ENCODE measurements at places on chromosomes 11 and 22.

- no peak for DNase-seq
Measured at GRCh38 chr11:17978553-17979287, 34.1 kb downstream of the SERGEF start.

- DNase-seq, result peak; percentile 29
Measured at GRCh38 chr11:75428281-75428724, 4.7 kb downstream of the KLHL35 start.

- no peak for DNase-seq
Measured at GRCh38 chr11:106238704-106239360, 161.4 kb downstream of the AASDHPPT start.

DNA sequence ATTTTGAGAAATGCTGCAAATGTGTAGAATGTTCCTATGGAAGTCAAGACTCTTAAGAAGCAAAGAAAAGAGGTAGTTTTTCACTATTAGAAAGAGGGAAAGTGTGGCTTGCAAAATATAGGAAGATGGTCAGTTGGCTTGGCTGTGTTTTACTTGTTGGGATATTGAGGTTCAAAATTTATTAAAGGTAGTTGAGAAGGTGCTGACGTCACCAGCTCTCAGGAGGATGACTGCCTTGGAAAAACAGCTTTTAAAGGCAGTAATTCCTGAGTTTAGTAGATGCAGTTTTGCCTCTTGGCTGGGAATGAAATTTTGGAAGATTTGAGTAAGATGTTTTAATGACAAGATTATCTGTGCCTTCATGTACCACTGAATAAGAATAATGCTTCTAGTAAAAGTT, 336 bp downstream of the OR4D9 start:
- no peak for DNase-seq

- DNase-seq, result no peak
Measured at GRCh38 chr11:7643314-7643713, 30.0 kb downstream of the CYB5R2 start.

DNA sequence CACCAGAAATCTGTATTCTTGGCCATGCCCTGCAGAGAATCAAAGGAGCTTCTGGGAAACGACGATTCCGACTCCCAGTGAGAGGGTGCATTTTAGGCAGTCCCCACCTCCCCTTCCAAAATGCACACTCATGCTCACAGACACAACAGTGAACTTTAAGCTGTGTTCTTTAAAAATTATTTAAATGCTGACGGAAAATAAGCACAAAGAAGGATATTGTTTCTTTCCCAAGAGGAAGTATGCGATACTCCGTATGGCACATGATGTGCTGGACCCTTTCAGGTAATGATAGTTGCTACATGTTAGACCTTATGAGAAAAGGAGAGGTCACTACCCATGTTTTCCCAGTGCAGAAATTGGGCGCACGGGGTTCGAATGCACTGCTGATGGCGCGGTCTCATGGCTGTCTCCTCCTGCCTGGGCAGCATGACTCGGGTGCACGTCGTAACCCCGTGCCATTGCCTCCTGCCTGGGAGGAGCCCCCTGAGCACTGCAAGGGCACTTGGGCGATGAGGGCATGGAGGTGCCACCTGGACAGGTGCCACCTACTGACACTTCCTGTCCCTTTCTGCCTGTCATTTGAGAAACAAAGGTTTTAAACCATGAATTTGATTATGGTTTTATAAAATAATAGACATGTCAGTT, 63.9 kb upstream of the CTTN start:
- no peak for DNase-seq

GRCh38 chr11:96288915-96289314, 54.1 kb downstream of the MAML2 start:
- no peak for DNase-seq

DNA sequence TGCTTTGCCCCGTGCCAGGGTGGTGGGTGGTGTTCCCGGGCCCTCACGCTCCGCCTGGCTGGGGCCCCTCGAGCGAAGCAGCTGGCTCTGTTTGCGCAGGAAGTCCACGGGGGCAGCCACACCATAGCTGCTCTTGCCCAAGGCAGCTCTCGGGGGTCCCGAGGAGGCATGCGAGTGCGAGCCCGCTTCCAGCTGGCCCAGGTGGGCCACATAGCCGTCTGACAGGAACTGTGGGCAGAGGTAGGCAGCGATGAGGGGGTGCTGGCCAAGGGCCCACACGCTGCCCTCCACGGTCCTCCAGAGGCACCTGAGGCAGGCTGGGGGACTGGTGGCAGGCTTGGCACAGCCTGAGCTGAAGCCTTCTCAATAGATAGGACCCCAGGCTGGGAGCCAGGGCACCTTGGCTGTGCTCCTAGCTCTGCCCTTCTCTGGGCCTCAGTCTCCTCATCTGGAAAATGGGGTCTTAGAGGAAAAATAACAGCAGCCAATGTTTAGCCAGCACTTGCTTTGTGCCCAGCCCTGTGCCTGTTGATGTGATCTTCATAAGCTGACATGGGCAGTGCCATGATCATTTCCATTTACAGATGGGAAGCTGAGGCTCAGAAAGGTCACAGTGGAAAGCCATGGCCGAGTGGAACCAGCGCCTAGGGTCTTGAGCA, 9.4 kb downstream of the AIP start:
- DNase-seq, result no peak

DNA sequence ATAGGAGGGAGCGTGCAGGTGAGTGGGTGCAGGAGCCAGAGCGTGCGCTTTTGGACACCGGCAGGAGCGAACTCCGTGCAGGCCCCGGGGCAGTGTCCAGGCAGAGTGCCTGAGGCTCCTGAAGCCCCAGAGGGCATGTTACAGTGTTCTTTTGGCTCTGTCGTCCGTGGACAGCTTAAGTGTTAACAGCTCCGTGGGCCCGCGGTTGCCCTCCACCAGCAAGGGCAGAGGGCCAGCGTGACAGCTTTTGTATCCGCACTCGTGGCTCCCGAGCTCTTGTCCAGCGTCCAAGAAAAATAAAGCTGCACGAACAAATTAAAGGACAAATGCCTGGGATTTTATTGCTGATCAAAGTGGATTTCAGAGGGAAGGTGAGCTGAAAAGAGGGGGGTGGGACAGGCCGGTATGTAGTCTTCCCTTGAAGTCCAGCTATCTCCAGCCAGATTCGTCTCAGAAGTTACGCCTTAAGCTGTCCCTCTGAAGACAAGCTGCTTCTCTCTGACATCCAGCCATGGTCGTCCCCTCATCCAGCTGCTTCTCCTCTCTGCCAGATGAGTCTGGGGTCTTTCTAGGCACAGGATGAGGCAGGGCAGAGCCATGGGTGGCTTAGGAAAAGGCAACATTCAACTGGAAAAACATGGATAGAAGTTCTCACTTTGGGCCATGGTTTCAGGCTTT, 968 bp upstream of the TMEM109 start:
- no peak for DNase-seq

GRCh38 chr11:131640320-131640719, 269.9 kb downstream of the NTM start:
- DNase-seq, result no peak

GRCh38 chr11:12216671-12217374, 106.4 kb downstream of the MICAL2 start:
- no peak for DNase-seq

DNA sequence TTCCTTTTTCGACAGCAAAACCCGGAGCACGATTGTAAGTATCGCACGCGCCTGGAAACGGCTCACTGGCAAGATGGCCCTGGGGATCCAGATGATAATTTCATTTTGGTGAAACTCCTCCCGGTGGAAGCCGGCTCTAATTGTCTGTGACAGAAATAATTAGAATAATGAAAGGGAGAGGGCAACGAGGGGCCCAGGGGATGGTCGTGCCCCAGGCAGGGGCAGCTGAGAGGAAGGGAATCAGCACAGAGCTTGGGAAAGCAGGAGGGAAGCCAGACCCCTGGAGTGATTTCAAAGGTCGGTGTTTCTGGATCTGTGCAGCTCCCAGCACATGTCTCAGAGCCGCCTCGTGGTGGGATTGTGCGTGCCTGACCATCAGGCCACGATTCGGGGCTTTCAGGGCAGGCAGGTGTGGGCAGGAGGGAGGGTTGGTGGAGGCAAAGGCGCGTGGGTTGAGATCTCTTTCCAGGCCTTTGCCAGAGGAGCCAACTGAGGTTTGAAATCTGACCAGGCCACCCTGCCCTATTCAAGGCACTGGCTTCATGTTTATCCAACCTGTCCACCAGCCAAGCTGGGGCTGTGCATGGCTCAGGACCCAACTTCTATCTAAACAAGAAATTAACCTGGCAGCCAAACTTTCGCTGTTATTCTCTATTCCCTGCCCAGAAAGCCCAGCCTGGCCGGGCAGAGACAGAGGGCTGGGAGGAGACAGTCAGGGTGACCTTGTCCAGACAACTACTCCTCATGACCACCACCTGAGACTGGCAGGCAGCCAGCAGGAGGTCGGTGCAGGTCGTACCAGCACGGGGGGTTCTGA, 27.8 kb downstream of the ANO1 start:
- DNase-seq, result no peak

DNA sequence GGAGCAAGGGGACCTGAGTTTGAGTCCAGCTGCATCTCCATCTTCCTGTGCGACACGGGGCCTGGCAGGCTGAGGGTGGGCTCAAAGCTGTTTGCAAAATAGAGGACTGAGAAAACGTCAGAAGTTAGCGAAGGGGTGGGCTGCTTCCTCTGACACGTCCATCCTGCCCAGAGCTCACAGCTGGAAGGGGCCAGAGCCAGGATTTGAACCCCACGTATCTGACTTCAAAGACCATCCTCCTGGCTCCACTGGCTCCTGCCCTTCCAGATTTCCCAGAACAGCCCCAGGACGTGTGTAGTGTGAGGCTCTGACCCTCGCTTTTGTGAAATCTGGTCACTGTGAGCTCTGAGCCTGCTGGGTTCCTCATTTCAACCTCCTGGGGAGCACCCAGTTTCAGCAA, 56.3 kb downstream of the CD82 start:
- no peak for DNase-seq

- DNase-seq, result no peak
Measured at GRCh38 chr11:126791446-126791845, 209.1 kb downstream of the KIRREL3 start.

DNA sequence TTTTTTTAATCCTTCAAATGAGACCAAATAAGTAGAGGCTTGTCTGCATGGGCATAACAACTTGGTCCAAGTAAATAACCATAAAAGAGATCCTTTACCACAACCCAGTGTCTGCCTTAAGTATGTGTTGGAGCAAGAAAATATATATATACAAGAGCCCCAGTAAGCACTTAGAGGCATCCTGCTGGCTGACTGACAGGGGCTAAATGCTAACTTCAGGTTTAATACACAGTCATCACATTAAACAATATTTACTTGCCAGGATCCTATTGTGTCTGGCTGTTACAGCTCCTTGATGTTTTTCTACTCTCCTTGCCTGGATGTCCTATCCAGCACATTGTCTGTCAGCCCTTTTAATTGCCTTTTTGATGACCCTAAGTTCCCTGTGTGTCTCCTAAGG, 37.5 kb upstream of the MMP20 start:
- no peak for DNase-seq

DNA sequence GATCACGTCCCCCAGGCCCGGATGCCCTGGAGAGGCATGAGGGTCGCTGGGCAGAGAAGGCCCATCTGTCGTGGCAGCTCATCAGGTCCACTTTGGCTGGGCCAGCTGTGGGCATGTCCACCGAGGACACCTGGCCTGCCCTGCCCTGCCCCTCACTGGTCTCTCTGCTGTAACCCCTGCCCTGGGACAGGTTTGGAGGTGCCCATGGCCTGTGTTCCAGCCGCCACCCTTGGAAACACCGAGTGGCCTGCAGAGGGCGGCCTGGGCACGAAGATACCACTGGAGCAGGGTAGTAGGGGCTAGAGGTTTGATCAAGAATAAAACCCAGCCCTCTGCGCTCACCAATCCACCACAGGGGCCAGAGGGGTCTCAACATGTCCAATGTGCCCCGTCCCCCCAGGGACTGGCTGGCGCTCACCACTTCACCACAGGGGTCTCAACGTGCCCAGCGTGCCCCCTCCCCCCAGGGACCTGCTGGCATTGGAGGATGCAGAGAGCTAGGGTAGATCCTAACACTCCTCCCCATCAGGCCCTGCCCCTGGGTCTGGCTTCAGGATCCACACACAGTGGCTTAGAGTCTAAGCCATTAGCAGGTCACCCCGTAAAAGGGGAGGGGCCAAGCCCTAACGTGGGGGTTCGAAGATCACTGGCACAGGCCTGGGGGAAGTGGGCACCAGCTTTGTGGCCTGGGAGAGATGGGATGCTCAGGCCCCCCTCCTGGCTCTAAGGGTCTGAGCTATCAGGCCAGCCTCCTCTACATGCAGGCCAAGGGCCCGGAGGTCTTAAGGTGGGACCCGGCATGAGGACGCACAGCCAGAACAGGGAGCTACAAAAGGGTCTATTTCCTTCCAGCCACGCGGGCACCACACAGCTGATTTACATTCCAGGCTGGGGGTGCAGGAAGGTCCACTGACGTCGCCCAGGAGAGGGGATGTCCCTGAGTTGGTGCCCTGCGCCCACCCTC, 1.3 kb upstream of the HDAC10 start:
- no peak for DNase-seq

GRCh38 chr11:121931121-121931520, 184.9 kb downstream of the BLID start:
- DNase-seq, result no peak

Measured in AG09319 (cell line).